ENCODE measurements at places on chromosomes 1 and 21.

GRCh38 chr1:180195401-180195800 lies 34.7 kb upstream of the LHX4 start:
- DNase-seq, result no peak

- DNase-seq, result no peak
Observed at GRCh38 chr1:221045842-221046831, 166.9 kb downstream of the HLX start.

- DNase-seq, result no peak
Observed at GRCh38 chr1:7690496-7691182, 80.5 kb upstream of the VAMP3 start.

DNA sequence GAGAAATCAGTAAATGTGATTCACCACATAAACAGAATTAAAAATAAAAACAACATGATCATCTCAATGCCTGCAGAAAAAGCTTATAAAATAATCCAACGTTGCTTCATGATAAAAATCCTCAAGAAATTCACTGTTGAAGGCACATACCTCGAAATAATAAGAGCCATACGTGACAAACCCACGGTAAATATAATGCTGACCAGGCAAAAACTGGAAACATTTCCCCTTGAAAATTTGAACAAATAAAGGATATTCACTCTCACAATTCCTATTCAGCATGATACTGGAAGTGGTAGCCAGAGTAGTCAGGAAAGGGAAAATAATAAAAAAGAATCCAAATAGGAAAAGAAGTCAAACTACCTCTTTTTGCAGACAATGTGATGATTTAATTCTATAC lies 148.8 kb downstream of the BRINP3 start:
- DNase-seq, result no peak

GRCh38 chr1:224735159-224735558 lies 119.0 kb downstream of the CNIH3 start:
- no peak for DNase-seq

GRCh38 chr21:39452970-39453342 lies 1.2 kb downstream of the SH3BGR start:
- no peak for DNase-seq

DNA sequence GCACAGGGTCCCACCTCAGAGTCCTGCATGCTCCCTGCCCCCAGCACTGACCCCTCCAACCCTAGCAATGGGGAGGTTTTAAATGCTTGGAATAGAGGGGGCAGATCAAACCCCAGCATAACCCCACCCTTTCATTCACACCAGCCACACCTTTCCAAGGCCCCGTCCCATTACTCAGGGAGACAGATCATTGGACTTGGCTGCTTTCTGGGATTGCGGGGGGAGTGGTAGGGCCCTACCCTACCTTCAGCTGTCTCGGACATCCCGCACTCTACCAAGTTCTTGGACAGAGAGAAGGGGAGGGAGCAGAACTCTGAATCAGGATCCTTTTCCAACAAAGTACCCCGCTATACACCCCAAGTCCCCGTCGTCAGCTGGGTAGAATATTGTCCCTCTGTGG lies 983 bp downstream of the PADI2 start:
- DNase-seq, result no peak

- DNase-seq, result no peak
Observed at GRCh38 chr1:25832336-25833037, 12.7 kb downstream of the MTFR1L start.
